Mucosa of descending colon (tissue), 3 donors: ENCODE measurements at places on chromosomes 6 and 20. TPM values are rescaled to one million over a fixed set of nuclear protein-coding genes. Genes with fewer than 3 reads are reported as not detected.

The GPX5 gene
- not detected for total RNA-seq

The PLCB4 gene
- 55.0 TPM for total RNA-seq

The C20orf202 gene
- 0.23 TPM for total RNA-seq

The HMGN3 gene
- 42.6 TPM for total RNA-seq

The PTCHD4 gene
- not detected for total RNA-seq

The SMOC2 gene
- 40.4 TPM for total RNA-seq

The SPATS1 gene
- not detected for total RNA-seq

The RIPOR3 gene
- 5.8 TPM for total RNA-seq

The GNMT gene
- not detected for total RNA-seq

The GNAS-AS1 gene
- 1.0 TPM for total RNA-seq

The UTRN gene
- total RNA-seq, result 94.0 TPM

GRCh38 chr6:4125933-4126864, 9.2 kb downstream of the ECI2 start:
- DNase-seq, result no peak

GRCh38 chr20:18678549-18679419, 90.9 kb downstream of the DTD1 start:
- DNase-seq, result no peak

DNA sequence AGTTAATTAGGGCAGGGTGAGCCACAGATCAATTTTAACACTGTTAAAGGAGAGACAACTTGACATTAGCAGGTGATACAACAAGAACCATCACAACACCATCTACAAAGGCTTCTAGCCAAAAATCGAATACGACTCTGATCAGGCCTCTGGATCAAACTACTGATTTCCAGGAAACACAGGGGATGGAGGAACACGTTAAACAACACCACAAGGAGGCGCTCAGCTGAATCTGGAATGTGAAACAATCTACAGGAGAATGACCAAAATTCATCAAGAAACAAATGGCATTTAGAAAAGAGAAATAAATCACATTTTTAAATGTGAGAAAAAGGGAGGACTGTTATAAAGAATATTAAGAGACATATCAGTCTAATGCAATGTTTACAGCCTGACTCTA, 13.5 kb upstream of the MAFB start:
- no peak for DNase-seq

DNA sequence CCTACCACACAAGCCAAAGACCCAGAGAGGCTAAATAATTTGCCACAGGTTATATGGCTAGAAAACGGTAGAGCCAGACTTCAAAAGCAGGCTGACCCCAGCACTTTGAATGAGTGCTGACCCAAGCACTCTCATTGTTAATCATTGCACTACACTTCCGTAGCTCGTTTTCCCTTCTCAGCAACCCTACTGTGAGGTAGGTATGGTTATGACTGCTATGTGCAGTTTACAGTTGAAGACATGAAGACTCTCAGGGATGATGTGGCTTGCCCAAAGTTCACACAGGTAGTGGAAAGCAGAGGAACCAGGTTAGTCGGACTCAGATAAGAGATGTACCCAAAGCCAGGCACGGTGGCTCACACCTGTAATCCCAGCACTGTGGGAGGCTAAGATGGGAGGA, 33.5 kb upstream of the RIMS4 start:
- DNase-seq, result no peak

GRCh38 chr20:9949563-9949962, 85.2 kb upstream of the ANKEF1 start:
- no peak for DNase-seq

- DNase-seq, result no peak
These were observed 24.6 kb downstream of the NOL4L start for GRCh38 chr20:32560482-32560988.

GRCh38 chr6:6723361-6723760, 134.8 kb downstream of the LY86 start:
- no peak for DNase-seq

DNA sequence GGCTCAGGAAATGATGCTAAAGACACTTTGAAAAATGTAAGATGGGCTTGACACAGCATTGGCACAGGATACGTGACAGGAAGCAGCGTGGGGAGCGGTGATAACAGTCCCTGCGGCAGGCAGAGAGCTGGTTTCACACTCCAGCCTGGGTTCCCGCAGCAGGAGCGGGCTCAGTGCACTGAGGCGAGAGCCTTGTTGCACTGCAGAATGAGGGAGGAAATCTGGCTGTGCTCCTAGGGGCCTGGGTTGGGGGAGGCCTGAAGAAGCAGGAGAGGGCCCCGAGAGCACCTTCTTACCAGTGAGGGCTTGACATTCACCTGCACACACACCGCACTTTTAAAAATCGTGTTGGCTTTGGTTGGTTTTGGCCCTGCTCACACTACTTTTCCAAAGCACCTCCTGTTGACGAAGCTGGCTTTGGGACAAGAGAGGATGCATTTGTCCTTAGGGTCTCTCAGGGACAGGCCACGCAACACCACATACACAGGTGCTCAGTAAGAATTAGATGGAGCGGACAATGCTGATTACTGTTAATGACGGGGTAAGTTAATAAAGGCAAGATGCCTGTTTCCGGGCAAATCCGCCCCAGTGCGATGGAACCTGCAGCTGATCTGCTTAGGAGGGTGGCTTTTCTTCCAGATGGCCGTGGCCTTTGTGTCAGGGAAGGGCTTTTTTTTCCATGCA, 49.4 kb upstream of the ARMC2 start:
- DNase-seq, result peak; percentile 53

DNA sequence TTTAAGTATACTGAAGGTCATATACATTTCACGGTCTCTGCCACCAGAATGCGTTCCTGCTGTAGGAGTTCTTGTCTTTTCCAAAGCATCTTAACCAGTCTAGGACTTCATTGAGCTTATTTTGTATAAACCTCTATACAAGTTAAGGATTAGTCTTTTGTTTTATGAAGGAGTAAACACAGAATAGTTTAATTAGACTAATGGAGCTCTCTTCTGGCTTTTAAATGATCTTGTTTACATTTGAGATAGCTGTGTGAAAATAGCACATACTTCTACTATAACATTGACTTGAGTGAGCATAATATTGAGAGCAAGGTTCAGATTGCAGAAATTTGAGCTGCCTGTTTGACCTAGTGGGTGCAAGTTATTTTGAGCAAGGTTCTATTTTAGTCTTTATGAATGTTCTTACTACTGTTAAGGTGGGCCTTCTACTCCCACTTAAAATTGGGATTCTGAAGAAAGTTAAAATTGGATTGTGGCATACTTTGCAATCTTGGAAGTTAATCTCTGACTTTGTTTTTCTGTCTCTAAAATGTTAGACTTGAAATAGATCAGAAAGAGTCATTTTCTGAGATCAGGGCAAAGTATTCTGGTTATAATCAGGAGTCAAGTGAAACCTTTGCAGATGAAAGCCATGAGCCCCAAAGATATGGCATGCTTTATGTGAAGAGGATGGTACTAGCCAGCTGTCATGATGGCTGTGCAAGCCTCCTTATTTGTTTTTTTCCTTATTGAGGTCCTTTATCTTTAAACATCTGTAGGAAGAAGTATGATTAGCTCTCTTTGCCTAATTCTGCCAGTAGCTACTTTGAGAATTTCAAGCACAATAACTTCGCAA, 41.8 kb downstream of the RPRD1B start:
- no peak for DNase-seq

DNA sequence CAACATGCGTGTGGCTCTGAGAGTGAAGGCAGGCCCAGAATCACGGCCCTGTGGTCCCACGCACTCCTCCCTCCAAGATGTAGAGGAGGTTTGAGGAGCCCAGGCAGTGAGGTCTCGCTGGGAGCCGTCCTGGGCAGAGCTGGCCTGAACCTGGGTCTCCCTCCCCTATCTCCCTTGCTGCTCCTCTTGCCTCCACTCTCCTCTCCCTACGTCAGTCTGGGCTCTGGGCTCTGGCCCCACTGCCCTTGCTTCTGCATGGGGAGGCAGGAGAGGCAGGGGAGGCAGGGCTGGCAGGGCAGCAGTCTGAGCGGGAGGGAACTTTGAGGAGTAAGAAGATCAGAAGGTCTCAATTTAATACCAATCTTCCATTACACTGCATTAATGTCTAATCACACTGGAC, 375.1 kb downstream of the ZFAND3 start:
- DNase-seq, result no peak

- DNase-seq, result peak; percentile 55
These were observed 9.3 kb upstream of the NQO2 start for GRCh38 chr6:2990248-2990931.

- no peak for DNase-seq
These were observed 49.8 kb upstream of the STXBP5 start for GRCh38 chr6:147154454-147154853.

GRCh38 chr6:76771059-76771634, 692.1 kb downstream of the HTR1B start:
- no peak for DNase-seq

DNA sequence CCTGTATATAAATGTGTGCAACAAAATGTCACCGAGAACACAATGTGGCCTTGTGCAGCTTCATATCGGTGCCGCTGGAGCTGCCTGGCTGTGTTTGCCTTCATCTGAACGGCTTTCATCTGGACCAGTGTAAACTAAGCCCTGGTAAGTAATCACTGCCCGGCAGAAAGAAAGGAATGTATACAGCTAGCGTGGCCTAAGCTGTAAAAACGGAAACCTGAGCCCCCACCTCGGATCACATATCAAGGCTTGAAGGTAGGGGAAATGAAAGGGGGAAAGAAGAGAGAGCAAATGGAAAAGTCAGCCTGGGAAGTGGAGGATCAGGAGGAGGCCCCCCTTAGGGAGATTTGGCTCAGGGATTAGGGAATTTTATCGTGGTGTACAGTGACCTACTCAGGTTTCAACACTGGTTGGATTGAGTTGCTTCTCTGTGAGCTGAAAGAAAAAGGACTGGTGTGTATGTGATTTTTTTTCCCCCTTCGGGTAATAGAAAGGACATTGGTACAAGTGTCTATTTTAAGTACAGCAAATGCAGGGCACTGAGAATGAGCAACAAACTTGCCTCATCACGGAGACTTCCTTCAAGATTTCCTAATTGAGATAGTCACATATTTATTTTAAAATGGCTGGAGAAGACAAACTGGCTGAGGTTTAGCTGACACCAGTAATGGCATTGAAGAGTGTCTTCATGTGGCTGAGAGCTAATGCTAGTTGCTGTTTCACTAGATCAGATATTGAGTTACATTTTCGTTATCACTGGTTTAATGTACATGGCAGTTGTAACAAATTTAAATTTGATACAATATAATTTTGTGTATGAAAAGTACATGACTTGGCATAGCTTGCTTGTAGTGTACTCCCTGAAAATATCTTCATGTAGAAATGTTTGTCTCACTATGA, 3.5 kb downstream of the SOBP start:
- DNase-seq, result no peak

GRCh38 chr20:5041433-5041832, 40.1 kb upstream of the SLC23A2 start:
- no peak for DNase-seq

GRCh38 chr6:36340618-36341454, 4.1 kb upstream of the BNIP5 start:
- peak; percentile 89 for DNase-seq

DNA sequence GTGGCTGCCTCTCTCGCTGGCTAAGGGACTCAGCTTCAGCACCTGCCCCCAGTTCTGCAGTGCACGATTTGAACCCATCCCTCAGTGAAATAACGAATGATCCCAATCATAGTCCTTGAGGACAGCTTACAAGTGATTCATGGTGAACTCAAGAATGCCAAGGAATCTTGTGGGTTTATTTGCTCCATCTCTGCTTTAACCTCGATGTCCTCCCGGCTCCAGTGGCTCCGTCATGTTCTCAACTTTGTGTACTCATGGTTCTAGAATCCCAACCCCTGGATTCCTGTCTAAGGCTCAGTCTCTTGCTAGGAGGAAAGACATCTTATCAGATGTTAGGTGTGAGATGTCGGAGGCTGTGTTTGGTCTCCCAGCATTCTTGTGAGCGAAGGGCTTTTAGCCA, 29.0 kb upstream of the GTSF1L start:
- no peak for DNase-seq
